Stomach (tissue), 19 donors: ENCODE measurements at places on chromosomes 7 and 10. TPM values are rescaled to one million over a fixed set of nuclear protein-coding genes. Genes with fewer than 3 reads are reported as not detected.

DNA sequence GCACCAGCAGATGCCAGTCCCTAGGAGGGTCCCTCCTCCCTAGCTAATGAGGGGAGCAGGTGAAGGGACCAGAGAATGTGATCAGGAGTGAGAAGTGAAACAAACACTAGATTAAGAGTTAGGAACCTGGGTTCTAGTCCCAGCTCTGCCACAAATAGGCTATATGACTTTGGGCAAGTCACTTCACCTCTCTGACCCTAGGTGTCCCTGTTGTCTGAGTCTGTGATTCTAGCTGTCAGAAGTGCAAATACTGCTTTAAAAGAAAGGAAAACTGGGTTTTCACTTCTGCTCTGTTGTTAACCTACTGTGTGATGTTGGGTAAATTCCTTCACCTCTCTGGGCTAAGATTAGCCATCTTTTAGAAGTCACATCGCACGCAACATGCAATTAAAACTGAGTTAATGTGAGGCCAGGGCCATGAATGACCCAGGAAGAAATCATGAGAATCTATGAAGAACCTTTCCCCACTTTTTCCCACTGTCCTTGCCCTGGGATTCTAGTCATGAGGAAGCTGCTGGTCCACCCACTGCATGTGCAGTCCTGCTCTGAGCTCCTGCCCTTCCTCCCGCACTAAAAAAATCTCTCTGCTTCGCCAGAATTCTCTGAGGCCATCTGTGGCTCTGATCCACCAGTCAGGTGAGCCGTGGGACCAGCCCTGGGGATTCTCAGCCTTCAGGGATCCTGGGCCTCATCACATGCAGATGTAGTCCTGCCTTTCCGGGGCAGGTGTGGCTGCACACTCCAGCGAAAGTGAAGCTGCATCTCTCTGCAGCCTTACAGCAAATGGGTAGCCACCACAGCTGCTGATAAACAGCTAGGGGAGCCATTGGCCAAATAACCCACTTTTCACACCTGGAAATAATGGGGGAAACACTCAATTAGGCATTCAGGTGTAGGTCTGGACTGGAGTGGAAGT is 181.7 kb downstream of the PLXNA4 start:
- H3K4me1 ChIP-seq = peaks cover 9% of the 10 kb centered on the region
- peak; percentile 31 for DNase-seq
- H3K36me3 ChIP-seq = no peaks in the 10 kb centered on the region
- H3K27me3 ChIP-seq = no peaks in the 10 kb centered on the region
- no peak overlapping the region for H3K27ac ChIP-seq

DNA sequence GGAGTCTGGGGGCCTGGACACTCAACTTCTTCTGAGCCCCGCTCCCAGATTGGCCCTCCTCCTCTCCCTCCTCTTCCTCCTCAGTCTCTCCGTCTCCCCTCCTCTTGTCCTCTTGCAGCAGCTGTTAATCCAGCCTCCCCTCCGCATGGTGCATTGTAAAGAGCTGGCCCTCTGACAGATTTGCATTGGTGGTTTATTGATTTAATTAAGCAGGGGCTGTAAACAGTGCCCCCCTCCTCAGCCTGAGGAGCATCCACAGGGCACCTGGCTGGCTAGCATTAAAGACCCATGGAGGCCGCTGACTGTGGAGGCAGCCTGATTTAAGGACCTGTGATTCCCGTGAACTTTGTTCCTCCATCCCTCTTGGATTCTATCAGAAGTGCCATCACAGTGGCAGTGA is 28.9 kb upstream of the PCBD1 start:
- H3K4me3 ChIP-seq = no peak overlapping the region
- no peaks in the 10 kb centered on the region for H3K27me3 ChIP-seq
- H3K27ac ChIP-seq = no peak overlapping the region
- DNase-seq = no peak

DNA sequence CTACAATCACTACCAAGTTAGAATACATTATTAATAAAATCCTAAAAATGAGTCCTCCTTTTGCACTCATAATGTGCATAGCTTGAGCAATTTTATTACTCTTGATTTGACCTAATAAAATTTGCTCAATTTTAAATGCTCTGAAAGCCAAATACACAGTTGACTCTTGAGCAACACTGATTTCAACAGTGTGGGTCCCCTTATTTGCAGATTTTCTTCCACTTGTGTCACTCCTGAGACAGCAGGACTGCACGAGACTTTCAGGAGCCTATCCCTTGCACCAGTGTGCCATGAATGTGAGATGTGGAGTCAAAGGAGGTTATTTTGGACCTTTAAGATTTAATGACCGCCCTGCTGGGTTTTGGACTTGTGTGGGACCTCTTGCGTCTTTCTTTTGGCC is 23.2 kb downstream of the RNF216 start:
- no peak for DNase-seq
- H3K27me3 ChIP-seq = no peaks in the 10 kb centered on the region
- no peak overlapping the region for H3K27ac ChIP-seq
- peaks cover 30% of the 10 kb centered on the region for H3K36me3 ChIP-seq
- no peak overlapping the region for H3K4me3 ChIP-seq
- no peaks in the 10 kb centered on the region for H3K4me1 ChIP-seq

The ITPRIP gene
- polyA plus RNA-seq = 4.6 TPM

GRCh38 chr7:33559324-33559710 is 346.0 kb upstream of the BMPER start:
- no peaks in the 10 kb centered on the region for H3K36me3 ChIP-seq
- H3K27me3 ChIP-seq = no peaks in the 10 kb centered on the region
- no peaks in the 10 kb centered on the region for H3K4me1 ChIP-seq
- H3K27ac ChIP-seq = no peak overlapping the region
- DNase-seq = no peak

GRCh38 chr7:139861803-139862202 is 32.7 kb downstream of the TBXAS1 start:
- H3K4me1 ChIP-seq = no peaks in the 10 kb centered on the region
- no peak overlapping the region for H3K27ac ChIP-seq
- no peaks in the 10 kb centered on the region for H3K36me3 ChIP-seq
- no peak for DNase-seq
- no peak overlapping the region for H3K4me3 ChIP-seq

The FLNC gene
- 1.9 TPM for polyA plus RNA-seq

DNA sequence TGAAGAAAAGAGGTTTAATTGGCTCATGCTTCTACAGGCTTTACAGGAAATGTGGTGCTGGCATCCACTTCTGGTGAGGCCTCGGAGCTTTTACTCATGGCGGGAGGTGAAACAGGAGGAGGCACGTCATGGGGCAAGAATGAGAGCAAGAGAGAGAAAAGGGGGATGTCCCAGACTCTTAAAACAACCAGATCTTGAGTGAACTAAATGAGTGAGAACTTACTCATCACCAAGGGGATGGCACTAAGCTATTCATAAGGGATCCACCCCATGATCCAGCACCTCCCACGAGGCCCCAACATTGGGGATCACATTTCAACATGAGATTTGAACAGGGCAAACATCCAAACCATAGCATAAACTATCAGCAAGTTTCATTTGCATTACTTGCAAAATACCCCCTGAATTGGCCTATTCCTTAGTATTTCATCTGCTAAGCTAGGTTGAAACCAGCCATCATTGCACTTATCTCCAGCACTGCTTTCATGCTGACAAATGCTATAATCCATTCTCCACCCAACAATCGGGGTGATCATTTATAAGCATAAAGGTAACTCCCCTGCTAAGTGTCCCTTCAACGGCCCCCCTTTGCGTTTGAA is 179.0 kb downstream of the NOC3L start:
- no peak for DNase-seq
- H3K27me3 ChIP-seq = no peaks in the 10 kb centered on the region
- H3K36me3 ChIP-seq = no peaks in the 10 kb centered on the region
- H3K4me1 ChIP-seq = no peaks in the 10 kb centered on the region
- no peak overlapping the region for H3K4me3 ChIP-seq
- H3K27ac ChIP-seq = no peak overlapping the region

DNA sequence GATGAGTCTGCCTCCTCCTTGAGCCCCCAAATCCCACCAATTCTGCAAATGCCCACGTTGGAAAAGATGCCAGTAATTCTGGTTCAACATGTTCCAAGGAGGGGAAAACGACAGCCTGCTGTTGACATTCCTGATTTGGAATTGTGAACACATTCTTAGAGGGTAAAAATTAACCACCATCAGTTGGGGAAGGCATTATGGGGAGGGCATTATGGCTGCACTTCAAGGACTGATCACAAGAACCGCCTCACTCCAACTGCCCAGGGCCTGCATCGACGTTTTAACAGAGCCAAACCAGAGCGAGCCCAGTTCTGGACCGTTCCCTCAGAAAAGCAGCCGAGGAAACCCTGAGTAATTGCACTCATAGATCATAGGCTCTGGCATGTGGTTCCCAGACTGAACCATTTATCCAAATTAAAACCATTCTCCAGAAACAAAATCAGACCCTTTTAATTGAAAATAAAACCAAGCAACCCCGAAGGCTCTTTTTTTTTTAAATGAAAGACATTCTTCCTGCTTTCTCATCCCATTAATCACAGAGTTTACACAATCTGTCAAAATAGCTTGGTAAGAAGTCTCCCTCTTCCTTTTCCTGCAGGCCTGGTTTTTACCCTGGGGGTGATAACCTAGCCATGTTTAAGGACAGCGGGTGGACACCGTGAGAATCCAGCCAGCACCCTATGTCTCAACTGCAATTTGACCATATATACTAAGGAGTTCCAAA is 8.0 kb downstream of the TNS3 start:
- H3K4me1 ChIP-seq = peaks cover 85% of the 10 kb centered on the region
- no peaks in the 10 kb centered on the region for H3K36me3 ChIP-seq

- H3K4me1 ChIP-seq = no peaks in the 10 kb centered on the region
- no peaks in the 10 kb centered on the region for H3K36me3 ChIP-seq
- no peak for DNase-seq
- H3K27ac ChIP-seq = no peak overlapping the region
- no peaks in the 10 kb centered on the region for H3K27me3 ChIP-seq
These were observed 67.0 kb upstream of the ITGB1 start for GRCh38 chr10:33025039-33025438.

The CREB5 gene
- 1.5 TPM for polyA plus RNA-seq

GRCh38 chr7:44767912-44768627 is 19.4 kb downstream of the ZMIZ2 start:
- H3K27ac ChIP-seq = peak overlapping the region; percentile 19
- peaks cover 51% of the 10 kb centered on the region for H3K36me3 ChIP-seq
- H3K4me1 ChIP-seq = peaks cover 33% of the 10 kb centered on the region
- H3K4me3 ChIP-seq = peak overlapping the region; percentile 22

DNA sequence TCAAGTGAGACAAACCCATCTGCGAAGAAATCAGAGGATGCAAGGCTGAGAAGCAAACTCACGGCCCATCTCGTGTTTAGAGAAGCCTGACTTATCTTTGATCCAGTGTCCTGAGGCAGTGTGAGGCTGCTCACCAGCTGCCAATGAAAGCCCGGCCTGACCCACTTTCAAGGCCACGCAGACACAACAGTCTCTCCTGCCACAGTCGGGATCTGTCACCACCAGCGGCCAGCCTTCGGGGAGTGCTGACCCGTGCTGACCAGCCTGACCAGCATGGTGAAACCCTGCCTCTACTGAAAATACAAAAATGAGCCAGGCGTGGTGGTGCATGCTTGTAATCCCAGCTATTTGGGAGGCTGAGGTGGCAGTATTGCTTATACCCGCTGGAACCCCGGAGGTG is 7.4 kb upstream of the DNAJB6 start:
- no peak for DNase-seq
- H3K4me3 ChIP-seq = no peak overlapping the region
- H3K27ac ChIP-seq = no peak overlapping the region
- no peaks in the 10 kb centered on the region for H3K4me1 ChIP-seq
- no peaks in the 10 kb centered on the region for H3K36me3 ChIP-seq

The DYDC2 gene
- polyA plus RNA-seq = 0.37 TPM

The OPN1SW gene
- not detected for polyA plus RNA-seq

- H3K4me3 ChIP-seq = no peak overlapping the region
- H3K36me3 ChIP-seq = no peaks in the 10 kb centered on the region
These were observed 4.3 kb upstream of the SMKR1 start for GRCh38 chr7:129498021-129498420.

GRCh38 chr10:63115732-63116383 is 17.3 kb upstream of the NRBF2 start:
- H3K27me3 ChIP-seq = no peaks in the 10 kb centered on the region
- H3K4me1 ChIP-seq = peaks cover 25% of the 10 kb centered on the region
- DNase-seq = peak; percentile 73
- no peak overlapping the region for H3K4me3 ChIP-seq

DNA sequence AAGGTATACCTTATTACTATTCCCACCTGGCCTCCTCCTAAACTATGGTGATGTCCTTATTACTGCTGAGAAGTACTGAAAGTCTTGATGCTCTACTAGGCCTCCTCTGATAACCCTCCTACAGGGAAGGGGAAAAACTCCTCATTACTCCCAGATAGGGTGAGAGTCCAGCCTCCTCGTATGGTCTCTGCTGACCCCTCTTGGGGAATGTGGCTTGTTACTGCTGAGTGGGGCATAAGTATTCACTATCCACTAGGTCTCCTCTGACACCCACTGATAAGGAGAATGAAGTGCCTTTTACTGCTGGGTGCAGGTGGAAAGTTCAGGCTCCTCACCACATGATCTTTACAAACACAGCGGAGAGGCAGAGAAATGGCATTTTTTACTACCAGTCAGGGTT is 222.9 kb downstream of the CHRM2 start:
- no peak overlapping the region for H3K4me3 ChIP-seq
- DNase-seq = no peak
- no peaks in the 10 kb centered on the region for H3K4me1 ChIP-seq

GRCh38 chr10:12617191-12618175 is 268.1 kb downstream of the CAMK1D start:
- no peaks in the 10 kb centered on the region for H3K4me1 ChIP-seq
- no peaks in the 10 kb centered on the region for H3K27me3 ChIP-seq
- no peak overlapping the region for H3K27ac ChIP-seq

The WDFY4 gene
- polyA plus RNA-seq = 1.4 TPM

The MLXIPL gene
- polyA plus RNA-seq = 2.4 TPM

DNA sequence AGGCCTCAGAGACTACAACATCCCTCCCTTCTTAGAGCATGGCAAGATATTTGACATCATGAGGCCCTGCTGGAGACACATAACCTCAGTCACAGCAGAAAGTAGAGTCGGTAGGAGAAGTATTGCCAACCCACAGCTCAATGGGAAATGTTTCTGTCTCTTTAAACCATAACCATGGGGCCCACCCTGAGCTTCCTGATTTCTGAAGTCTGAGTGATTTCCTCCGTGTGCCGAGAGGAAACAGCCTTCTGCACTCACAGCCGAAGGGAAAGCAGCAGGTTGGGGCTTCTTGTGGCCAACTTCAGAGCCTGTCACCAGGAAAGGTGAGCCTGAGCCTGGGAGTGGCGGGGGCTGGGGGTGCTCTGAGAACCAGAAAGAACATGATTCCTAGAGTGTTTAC is at the start of gene GIMAP1:
GIMAP1 (plus strand) TSS at position 246 of the 400 bp plus-strand sequence. CDS start 2,435 bp downstream, outside the sequence.
- peaks cover 9% of the 10 kb centered on the region for H3K36me3 ChIP-seq
- peaks cover 5% of the 10 kb centered on the region for H3K4me1 ChIP-seq
- H3K27ac ChIP-seq = peak within 1 kb of the TSS; percentile 76
- H3K4me3 ChIP-seq = peak within 1 kb of the TSS; percentile 46
- no peaks in the 10 kb centered on the region for H3K27me3 ChIP-seq
